HT1080 (cell line): ENCODE measurements at places on chromosomes 5 and 9. TPM values are rescaled to one million over a fixed set of nuclear protein-coding genes. Genes with fewer than 3 reads are reported as not detected.

DNA sequence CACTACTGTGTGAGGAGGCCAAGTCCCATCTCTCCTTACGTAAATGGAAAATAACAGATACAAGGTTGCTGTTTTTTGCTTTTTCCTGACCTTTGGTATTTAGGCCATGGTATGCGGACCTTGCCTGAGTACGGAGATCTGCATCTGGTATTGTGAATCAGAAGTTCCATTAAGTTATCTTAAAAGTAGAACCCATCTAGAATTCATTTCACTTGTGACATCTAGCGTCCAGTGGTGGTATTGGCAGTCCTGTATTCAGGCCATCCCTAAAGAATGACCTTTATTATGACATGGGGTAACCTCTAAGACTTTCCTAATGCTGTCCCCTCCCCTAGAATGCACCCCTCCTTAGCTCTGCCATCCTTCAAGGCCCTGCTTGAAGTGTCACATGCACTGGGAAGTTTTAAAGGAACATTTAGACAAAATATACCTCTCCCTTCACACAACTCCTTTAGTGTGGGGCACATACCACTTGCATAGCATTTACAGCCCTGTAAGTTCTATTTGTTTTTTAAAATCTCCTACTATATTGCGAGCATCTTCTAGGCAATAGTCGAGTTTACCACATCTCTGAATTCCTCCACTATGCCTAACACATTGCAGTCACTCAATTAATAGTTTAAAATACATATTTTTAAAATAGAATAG is 1.9 kb upstream of the SPDL1 start:
- peak; percentile 44 for DNase-seq

DNA sequence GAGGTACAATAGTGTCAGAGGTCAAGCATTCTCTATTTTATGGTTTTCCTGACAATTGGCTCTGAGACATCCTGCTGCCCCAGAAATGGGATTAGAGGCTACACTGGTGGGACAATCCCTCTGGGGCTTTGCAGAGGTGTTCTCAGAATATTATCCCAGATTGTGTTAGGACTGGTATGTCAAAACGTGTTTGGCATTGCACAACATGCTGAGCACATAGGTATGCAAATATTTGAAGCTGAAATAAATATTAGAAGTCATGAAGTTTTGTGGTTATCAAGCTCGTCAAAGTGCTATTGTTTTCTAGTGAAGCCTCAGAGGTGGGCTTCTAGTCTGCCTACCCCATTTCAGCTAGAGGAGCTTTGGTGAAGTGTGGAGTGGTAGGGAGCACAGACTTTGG is 304.4 kb downstream of the MAN2A1 start:
- no peak for DNase-seq

DNA sequence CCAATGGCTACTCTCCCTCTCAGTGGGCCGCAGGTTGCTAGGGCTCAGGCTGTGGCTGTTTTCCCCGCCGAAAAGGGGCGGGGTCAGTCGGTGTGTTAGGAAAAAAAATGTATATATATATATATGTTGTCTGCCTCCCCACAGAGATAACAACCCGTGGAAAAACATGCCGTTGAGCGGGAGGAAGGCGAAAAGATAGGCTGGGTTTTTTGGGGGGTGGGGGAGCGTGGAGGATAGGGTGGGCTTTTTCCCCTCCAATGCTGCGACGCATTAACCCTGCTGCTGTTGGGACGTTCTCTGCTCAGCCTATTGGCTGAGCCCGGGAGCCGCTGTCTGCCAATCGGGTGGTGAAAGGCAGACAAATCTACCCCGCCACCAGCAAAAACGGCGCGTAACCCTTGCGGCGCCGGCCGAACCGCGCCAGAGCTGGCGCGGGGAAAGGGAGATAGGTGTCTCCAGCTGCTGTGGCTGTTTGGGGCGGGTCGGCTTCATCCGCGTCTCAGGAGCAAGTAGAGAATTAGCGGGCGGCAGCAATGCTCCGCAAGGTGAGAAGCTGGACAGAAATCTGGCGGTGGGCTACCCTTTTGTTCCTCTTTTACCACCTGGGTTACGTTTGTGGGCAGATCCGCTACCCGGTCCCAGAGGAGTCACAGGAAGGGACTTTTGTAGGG is at the start of gene PCDHGC4:
TSS of gene PCDHGC4 (plus strand) at position 390 of the 671 bp plus-strand sequence. CDS start at position 534, 144 bp downstream.
- no peak for DNase-seq

GRCh38 chr9:92615790-92616189 is 54.1 kb downstream of the IPPK start:
- DNase-seq = no peak

- DNase-seq = peak; percentile 85
Observed at GRCh38 chr5:142713121-142713706, 27.3 kb upstream of the FGF1 start.

DNA sequence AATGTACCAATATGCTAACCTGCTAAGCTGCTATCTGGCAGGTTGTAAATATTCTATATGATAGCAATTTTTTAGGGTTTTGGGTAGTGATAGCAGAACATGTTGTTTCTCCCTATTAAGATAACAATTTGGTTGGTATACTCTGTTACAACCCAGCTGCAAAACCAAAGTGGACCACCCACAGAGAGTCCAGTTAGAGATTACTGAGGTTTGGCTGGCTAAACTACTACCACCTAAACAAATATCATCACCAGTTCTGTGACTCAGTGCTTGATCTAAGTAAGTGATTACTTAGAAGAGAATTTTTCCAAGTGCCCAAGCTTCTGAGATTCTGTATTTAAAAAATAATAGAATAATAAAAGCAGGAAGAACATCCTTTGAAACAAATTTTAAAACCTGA is 72.3 kb downstream of the XRCC4 start:
- DNase-seq = peak; percentile 23

ZBTB26 gene
- 4.2 and 5.4 TPM in 2 replicates for total RNA-seq

DNA sequence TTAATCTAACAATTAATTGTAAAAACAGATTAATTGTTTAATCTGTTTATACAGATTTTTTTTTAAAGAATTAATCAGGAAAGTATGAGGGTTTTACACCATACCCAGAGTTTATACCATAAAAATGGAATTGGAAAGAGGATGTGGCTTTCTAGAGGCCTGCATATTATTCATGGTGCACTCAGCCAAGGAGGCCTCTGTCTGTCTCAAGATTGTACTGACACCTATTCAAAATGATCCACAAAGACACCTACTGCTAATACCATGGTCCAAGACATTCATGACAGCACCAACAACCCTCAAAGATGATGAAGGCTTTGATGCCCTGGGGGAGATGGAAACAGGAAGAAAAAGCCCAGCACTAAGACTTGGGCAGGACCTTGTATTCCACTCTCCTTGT is 58.1 kb upstream of the MAST4 start:
- DNase-seq = no peak

GRCh38 chr5:148063861-148064260 is at the start of gene SPINK5:
Gene SPINK5, plus strand, starts transcription at chr5:148063980. Its CDS starts 65 bp downstream, at chr5:148064045.
- DNase-seq = no peak

- peak; percentile 51 for DNase-seq
Observed at GRCh38 chr5:18216016-18216415, 581.8 kb downstream of the TAF11L14 start.

DNA sequence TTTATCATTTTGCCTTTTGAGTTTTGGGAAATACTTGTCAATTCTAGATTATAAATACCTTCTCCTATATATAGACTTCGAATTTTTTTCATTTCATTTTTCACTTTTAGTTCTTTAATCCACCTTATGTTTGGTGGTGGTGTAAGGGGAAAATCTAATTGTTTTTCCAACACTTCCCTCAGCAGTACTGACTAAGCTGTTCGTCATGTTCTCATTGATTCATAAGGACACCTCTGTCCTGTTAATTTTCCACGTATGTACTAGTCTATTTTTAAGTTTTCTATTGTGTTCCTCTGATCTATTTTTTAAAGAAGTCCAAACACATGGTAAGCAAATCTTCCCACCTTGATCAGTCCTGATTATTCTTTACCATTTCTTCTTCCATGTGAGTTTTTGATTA is 254.2 kb downstream of the SYK start:
- no peak for DNase-seq

DNA sequence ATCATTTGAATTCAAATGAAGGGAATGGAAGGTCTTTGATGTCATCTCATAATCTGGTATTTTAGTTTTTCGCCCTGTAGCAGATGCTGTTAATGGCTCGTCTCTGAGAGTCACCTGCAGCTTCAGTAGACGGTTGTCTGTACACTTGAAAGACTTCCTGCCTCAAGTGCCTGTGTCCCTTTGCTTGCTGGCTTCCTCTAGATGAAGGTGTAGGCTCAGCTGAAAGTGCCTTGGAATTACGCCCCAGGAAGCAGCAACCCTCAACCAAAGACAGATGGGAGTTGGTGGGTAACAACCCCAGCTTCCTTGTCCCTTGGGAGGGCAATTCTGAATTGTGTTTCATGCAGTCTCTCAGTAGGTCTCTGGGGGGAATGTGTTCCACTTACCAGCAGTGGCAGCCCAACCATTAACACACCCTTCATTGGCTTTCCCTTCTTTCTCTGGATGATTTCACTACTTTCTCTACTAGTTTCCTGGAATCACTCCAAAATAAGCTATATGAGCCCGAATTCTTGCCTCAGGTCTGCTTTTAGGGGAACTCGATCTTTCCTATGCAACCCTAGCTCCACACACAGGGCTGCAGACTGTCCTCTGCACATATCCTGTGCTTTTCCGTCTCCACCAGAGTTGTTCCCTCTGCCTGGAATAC is 395.6 kb downstream of the DMAC1 start:
- no peak for DNase-seq

DNA sequence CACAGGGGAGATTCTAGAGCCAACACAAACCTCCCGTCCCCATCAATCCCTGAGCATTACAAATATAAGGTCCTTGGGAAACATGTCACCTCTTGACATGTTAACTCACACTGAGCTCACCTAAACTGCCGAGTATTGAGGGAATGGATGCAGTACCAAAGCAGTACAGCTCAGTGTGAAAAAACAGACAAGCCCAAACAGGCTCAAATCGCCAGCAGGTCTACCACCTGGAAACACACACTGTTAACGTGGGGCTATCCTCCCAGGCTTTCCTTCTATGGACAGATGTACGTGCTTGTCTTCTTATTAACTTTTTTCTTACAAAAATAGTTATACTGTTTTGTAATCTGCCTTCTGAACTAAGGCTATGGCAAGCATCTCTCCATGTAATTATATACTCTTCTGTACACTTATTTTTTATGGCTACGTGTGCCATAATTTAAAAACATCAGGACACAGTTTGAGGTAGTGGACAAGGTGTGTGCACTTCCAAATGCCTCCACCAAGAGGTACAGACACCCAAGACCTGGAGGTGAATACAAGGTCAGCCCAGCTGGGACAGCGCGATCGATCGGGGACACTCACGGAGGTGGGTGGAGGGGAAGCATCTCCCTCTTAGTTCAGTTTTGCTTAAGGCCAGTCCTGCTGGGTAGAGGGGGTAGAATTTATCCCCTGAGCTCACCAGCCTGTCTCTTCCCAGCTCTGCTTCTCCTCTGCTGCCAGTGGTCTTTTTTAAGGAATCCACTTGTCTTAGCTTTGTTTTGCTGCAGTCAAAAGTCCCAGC is 76.5 kb downstream of the DAP start:
- no peak for DNase-seq

DNA sequence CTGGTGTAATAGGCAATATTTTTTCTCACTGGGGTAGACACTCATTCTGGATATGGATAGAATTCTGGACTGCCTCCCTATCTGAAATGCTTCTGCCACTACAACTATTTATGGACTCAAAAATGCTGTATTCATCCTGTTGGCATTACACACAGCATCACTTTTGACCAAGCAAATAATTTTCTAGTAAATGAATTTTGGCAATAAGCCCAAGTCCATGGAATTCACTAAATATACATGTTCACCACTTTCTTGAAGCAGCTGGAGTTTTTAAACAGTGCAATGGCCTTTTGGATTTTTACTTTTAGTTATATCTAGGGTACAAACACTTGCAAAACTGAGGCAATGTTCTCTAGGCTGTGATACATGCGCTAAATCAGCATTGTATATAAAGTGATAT is 724.9 kb upstream of the EDIL3 start:
- DNase-seq = no peak

SPATA31A3 gene
- not detected in 2 replicates for total RNA-seq

GRCh38 chr9:95738438-95738837 is 137.1 kb upstream of the ERCC6L2 start:
- no peak for DNase-seq
